ENCODE measurements at places on chromosomes 3 and 15.

DNA sequence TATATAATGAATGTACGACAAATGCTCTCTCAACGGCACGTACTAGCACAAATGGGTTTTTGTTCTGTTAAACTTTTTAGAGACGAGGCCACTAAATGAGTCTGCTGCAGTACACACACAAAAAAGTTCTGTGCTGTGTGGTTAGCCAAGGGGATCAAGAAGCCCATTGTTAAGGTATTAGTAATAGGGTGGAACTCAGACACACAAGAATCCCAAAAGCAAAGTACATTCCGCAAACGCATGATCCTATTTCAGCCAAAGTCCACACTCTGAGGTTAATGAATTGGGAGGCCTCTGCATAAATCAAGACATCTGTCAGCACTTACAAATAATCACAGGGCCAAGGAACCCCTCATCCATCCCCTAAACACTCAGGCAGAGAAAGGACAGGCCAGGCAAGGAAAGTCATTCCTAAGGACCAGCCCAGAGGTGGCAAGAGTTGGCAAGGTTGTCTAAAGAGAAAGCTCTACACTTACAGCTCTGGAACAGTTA, 12.1 kb downstream of the OSBPL10 start:
- DNase-seq: no peak

DNA sequence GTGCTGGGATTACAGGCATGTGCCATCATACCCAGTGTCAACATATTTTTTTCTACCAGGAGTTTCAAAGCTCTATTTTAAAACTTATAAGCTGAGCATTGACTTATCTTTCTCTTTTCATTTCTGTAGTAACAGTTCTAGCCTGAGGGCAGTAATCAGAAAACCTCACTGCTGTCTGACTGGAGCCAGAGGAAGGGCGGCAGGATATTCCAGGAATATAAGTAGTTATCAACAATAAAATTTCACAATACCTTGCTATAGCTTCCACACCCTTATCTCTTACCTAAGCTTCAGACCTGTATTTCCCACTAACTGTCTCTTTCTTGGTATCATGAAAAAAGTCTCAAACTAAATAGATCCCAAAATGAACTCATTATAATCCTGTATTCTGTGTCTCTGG, 5.1 kb upstream of the NEDD4 start:
- DNase-seq: no peak

DNA sequence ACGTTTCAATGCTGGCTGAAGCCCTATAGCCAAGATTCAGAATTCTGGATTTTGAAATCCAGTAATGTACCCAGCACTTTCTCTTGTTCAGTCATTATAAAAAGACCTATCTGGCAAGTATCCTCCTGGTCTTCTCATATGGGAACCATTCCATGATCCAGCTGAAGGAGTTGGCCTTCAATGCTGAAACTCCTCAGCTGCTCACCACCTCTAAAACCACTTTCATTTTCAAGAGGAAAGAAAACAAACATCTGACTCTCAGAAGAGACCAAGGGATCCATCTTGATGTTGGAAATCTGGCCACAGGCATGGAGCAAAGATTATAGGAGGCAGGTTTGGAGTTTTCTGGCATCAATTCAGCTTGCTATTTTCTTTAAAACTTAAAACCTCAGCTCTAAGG, 235.4 kb downstream of the FMN1 start:
- DNase-seq: no peak

- no peak for DNase-seq
Measured at GRCh38 chr3:32814361-32814760, 3.4 kb upstream of the TRIM71 start.

DNA sequence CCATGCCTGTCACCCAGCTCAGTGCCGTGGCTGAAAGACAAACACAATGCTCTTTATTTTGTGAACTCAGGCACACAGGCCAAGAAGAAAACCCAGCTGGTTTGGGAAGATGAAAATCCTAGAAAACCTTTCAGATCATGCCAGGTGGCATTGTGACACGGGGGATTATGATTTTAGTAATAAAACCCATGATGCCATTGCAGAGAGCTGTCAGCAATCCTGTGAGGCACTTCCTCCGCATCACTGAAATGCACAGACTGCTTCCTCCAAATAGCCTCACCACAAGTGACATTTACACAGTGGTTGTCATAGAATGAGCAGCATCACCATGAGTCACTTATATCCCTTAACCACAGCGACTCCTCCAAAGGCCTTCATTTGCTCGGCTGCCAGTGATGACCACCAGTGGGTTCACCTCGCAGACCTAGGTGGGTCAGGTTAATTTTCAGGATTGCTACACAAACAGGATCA, 22.7 kb downstream of the ABHD6 start:
- DNase-seq: no peak

DNA sequence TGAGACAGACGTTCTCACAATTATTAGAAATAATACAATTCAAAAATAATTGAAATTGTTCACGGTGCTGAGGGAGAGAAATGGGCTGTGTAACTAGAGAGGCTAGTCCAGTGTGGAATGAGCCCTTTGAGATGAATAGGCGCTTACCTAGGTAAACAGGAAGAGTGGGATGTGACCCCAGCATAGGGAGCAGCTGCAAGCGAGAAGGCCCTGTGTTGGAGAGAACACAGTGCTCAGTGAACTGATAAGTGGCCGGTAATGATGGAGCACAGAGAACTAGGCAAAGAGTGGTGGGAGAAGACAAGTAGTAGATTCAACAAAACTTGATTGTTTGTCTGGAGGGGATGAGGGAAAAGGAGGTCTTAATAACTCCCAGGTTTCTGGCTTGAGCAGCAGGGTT, 103.9 kb downstream of the HCN4 start:
- no peak for DNase-seq

DNA sequence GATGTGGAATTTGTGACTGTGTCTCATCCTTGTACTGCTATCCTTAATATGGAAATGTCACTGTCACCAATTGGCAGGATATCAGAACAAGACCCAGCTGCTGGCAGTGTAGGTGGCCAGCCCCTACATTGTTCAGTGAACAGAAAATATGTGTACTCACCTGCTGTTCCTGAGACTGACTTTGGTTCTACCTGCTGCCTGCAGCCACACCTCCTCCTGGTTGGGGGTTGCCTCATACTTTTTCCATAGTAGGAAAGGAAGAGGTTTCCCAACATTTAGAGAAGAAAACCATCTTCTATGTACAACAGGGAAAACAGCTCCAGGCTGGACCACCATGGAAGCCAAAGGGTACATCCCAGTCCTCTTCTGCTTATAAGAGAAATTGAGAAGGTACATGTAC, 35.9 kb downstream of the SLC12A1 start:
- no peak for DNase-seq

DNA sequence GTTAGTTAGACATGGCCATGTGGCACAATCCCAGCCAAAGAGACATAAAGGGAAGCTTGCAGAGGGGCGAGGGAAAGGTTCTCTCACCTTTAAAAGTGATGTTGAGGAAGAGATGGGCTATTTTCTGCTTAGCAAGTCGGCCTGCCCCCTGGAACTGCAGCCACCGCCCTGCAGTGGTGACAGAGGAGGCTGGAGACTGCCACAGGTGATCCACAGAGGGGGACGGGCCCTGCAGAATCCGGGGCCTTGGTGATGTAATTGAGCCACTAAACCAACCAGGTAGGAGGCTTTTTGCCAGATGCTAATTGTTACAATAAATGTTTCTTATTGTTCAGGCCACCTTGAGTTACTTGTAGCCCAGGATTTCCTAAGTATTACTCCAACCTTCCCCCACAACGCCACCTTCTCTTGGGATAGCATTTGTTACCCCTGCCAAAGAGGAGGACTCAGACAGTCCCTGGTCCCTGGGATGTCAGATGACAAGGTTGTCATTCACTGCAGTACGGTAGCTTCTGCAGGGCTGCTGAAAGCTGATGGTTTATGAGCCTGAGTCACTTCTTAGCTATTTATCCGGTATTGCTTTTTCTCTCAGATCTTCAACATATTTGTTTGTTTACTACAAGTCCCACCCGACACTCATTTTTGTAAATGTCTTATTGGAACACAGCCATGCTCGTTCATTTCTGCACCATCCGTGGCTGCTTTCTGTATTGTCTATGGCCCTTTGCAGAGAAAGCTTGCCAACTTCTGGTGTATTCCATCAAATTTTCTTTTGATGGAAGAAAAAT, 63.3 kb upstream of the SEC61A1 start:
- DNase-seq: no peak

- no peak for DNase-seq
Measured at GRCh38 chr15:80260551-80260950, 8.5 kb upstream of the CTXND1 start.

- DNase-seq: no peak
Measured at GRCh38 chr15:80242802-80243201, 9.2 kb downstream of the CTXND1 start.

DNA sequence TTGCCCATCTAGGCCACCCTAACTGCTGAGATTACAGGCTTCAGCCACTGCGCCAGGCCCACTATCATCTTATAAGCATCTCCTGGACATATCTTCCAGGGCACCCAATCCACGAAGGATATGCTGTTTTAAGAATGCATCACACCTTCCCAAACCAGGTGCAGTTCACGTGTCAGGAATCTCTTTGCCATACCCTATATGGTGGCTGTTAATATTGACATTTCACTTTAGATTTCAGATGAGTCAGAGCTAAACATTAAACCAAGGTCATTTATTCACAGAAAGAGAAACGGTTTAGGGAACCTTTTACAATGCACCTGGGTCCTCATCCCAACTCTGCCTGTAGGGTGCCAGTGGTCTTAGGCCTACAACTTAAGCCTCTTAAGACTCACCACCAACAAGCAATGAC, 85.7 kb downstream of the TBL1XR1 start:
- no peak for DNase-seq

DNA sequence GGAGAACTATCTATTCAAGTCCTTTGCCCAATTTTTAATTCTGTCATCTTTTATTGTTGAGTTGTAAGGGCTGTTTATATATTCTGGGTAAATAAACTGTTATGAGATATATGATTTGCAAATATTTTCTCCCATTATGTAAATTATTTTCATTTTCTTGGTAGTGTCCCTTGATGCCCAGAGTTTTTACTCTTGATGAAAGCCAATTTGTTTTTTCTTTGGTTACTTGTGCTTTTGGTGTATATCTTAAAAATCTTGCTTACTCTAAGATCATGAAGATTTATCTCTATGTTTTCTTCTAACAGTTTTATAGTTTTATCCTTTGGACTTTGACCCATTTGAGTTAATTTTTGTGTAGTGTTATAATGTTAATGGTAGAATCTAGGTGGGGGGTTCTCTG, 44.5 kb downstream of the TIMP4 start:
- no peak for DNase-seq

DNA sequence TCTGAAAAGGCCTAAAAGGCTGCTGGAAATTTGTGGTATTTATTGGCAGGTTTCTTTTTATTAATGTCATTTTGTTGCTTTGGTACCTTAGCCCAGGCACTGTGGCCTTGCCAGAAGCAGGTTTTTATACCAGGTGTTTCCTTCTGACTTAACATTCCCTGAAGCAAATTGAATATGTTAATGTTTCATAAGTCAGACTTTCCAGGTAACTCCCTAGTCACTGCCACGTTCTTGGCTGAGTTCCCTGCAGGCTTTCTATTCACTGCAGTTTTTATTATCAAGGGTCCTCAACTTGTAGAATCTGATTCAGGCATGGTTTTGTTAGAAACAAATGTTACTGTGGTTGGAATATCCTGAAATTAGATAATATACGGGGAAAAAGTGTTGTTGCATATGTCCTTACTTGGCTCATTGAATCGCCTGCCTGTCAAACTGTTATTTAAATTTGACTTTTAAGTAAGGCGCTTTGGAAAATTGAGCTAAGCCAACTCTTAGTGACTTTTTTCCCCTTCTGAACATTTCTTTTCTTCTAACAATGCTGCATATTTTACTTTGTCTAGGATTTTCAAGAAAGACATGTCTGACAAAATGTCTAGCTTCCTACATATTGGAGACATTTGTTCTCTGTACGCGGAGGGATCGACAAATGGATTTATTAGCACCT, 22.9 kb downstream of the ITPR1 start:
- no peak for DNase-seq

DNA sequence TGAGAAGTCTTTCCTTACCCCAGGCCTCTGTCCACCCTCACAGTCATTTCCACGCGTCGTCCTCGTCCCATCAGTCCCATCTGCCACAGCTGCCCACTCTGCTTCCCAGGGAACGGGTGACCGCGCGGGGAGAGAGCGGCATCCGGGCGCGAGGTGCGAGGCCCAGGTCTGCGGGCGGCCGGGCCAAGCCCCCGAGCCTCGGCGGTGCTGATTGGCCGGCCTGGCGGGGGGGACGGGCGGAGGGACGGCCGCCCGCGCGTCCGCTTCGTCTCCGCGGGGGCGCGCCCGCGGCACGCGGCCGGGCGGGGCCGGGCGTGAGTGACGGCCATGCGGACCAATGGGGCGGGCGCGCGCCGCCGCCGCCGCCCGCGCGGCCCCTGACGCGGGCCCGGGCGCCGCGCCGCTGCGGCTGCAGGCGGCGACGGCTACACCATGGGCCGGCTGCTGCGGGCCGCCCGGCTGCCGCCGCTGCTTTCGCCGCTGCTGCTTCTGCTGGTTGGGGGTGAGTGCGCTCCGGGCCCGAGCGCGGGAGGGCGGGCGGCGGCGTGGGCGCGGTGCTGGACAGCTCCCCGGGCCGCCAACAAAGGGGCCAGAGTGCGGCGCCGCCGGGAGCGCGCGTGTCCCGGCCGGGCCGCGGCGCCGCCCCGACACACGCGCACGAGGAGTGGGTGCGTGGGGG, at the start of gene PODXL2:
Gene PODXL2, plus strand, starts transcription at position 398 of the 679 bp plus-strand sequence. Its CDS starts 35 bp downstream, at position 433.
- no peak for DNase-seq

- no peak for DNase-seq
Measured at GRCh38 chr3:173893066-173893465, 495.5 kb downstream of the NLGN1 start.

- DNase-seq: no peak
Measured at GRCh38 chr3:133915685-133916658, 20.3 kb upstream of the RAB6B start.

DNA sequence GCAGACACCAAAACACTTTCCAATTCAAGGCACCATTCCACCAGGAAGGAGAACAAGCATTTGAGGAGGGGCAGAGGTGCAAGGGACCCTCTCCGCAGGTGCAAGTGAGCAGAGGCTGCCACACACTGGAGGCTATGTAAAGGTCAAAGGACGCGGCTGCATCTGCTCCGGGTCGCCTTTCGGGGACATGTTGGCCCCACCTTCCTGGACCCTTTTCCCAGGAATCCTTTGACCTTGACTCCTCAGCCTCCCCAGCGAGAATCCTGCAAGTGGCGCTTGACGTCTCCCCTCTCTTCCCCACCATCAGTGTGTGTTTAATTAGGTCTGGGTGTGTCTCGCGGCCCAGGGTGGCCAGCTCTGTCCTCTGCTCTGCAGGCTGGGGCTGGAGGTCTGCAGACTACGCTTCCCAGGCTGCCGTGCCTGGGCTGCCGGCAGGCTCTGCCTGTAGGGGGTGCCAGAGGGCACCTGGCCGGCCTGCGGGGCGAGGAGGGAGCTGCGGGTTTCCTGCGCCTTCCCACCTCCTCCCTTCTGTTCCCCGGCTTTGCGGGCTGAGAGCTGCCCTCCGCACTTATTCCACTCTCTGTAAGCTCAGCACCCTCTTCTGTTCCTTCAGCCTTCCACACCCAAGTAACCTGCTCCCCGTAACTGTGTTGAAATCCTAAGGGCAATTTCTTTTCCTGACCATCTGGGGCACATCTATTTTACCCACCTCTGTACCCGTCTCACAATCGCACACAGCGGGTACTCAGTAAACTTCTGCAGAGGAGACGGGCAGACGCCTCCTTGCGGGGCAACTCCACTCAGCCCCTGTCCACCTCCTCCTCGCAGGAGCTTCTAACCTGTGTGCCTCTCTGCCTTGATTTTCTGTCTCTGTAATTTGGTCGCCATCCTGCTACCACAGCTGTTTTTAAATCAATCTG, 129.8 kb downstream of the NSMCE3 start:
- peak; percentile 62 for DNase-seq

GRCh38 chr15:99100245-99101173, 4.4 kb upstream of the SYNM start:
- peak; percentile 34 for DNase-seq

GRCh38 chr3:72591522-72592421, 256.5 kb downstream of the SHQ1 start:
- no peak for DNase-seq
